Kidney tubule cell (primary cell): ENCODE measurements at places on chromosomes 12 and 14.

- no peak for DNase-seq
Measured at GRCh38 chr14:93898731-93899130, 28.4 kb upstream of the FAM181A start.

DNA sequence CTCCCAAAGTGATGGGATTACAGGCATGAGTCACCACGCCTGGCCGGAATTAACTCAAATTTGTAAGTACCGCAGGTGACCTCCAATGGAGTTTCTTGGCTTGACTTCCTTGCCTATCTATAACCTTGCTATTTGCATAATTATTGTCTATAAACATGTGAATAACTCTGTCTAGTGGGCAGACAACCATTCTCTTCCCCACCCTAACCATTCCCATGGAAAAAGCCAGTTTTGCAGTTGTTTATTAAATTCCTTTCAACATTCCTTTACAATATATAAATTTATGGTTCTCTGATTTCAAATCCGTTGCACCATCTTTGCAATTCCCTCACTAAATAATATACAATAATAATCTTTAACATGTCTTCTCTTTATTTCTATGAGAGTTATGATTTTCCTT, 61.0 kb upstream of the ZDHHC17 start:
- no peak for DNase-seq

GRCh38 chr14:58171090-58171489, 19.1 kb upstream of the ARMH4 start:
- DNase-seq = peak; percentile 93

- no peak for DNase-seq
Measured at GRCh38 chr12:10612984-10613348, 443 bp downstream of the MAGOHB start.

DNA sequence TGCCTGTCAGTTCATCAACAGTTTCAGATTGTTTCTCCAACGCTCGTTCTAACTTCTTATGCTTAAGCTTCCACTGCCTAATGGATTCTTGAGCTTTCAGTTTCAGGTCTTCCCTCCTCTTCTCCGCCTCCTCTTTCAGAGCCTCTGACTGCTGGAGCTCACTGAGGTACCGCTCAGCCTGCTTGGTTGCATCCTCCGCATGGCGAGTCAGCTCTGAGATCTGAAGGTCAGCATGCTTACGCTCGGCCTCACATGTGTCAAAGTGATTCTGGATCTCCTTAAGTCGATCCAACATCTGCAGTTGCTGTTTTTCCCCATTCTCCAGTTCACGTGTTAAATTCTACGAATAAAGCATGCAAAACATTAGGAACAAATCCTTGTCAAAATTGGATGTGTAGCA, 148.8 kb downstream of the CEP128 start:
- no peak for DNase-seq

DNA sequence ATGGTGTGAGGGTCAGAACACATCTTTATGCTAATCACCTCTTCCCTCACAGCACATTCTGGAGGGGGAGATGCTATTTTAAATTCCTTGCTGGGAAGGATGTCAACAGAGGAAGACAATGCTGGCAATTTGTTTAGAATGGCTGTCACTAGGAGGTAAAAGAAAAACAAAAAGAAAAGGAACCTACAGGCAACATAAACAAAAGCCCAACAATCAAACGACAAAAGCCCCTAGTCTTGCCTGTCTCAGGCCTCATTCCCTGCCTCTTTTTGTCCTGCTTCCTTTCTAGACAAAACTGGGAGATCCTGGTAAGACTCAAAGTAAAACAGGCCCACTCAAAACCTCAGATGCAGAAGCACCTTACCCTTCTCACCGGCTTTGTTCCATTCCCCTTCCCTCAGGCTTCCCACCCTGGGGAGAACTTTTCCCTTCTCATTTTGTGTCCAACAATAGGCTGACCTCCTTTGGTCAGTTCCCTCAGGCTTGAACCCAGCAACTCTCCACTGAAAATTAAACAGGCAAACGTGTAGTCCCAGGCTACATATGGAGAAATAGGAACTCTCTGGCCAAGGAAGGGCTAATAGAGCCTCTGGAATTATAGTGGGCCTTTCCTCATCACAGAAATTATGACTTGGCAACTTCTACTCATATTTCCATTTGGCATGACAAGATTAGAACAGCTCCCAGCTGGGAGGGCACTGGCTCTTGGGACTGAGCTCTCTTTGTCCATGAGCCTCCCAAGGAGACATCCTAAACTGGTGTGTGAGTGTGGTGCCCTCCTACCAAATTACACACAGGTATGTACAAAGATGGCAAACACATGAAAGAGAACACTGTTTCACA, 193.0 kb downstream of the MON2 start:
- no peak for DNase-seq

GRCh38 chr12:49975318-49975761, 2.6 kb downstream of the AQP6 start:
- no peak for DNase-seq
